Right renal cortex interstitium (tissue), 3 donors: ENCODE measurements at places on chromosomes 5 and 9. TPM values are rescaled to one million over a fixed set of nuclear protein-coding genes. Genes with fewer than 3 reads are reported as not detected.

- no peak for DNase-seq
Measured at GRCh38 chr9:38401994-38402393, 9.5 kb downstream of the ALDH1B1 start.

GRCh38 chr5:79845448-79846197 is 145.4 kb downstream of the MTX3 start:
- no peak for DNase-seq

DNA sequence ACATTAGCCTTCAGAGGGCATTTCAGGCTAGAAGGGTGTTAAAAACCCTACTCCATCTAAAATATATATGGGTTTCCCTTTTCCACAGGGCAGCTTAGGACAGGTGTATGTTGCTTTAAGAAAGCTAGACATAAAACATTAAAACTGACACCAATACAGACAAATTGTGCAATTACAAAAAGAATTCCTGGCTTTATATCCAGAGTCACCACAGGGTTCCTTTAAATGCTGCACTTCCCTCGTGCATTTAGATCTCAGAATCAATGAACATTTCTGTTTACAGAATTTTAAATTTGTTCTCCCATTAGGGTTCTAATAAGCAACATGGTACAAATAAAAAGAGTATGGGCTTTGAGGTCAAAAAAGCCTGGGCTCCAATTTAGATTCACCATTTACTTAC is 170.2 kb downstream of the MAPKAP1 start:
- no peak for DNase-seq

GRCh38 chr5:157597277-157597676 is 21.7 kb upstream of the ADAM19 start:
- no peak for DNase-seq

GRCh38 chr9:118575341-118576070 is 793.7 kb downstream of the BRINP1 start:
- no peak for DNase-seq

GRCh38 chr5:172776235-172776594 is 5.2 kb upstream of the DUSP1 start:
- DNase-seq, result no peak

GRCh38 chr5:162888268-162888667 is 549.1 kb upstream of the CCNG1 start:
- no peak for DNase-seq

- no peak for DNase-seq
Measured at GRCh38 chr5:132294728-132295504, 722 bp downstream of the SLC22A4 start.

DNA sequence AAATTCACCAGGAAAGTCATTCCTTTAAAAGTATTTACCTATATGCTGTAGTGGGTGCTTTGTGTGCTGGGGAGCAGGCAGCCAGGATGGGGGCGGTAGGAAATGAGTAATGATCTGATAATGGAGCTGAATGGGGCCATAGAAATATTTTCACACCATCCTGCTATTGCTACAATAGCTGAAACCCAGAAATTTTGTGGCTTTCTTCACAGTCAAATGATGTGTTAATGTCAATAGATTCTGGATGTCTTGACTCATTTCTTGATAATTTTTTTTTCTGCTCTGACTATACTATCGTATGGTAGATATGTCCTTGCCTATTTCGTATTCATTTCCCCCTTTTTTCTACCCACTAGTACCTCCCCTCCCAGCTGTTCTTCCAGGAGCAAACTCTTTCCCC is 59.5 kb downstream of the RORB start:
- no peak for DNase-seq

DNA sequence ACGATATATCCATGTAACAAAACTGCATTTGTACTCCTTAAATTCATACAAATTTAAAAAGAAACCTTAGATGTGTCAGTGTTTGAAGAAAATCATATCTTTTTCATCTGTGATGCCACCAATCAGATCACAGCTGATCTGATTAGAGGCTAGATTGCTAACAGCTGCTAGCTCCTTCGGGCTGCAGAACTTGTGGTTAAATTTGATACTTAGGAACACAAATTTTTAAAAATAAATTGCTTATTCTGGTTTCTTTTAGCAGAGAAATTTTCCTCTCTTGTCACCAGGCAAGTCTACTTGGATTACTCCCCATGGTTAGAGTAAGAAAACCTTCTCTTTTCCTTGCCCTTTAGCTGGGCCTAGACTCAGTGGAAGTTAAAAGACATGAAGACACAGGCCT is 94.6 kb upstream of the RANBP6 start:
- DNase-seq, result no peak

GRCh38 chr5:54378707-54379106 is 68.3 kb upstream of the ARL15 start:
- DNase-seq, result no peak

GRCh38 chr5:1899201-1899600 is 16.5 kb upstream of the IRX4 start:
- no peak for DNase-seq

- DNase-seq, result no peak
Measured at GRCh38 chr5:109833946-109834345, 144.2 kb downstream of the MAN2A1 start.

- DNase-seq, result no peak
Measured at GRCh38 chr5:80931411-80931810, 28.8 kb upstream of the RASGRF2 start.

DNA sequence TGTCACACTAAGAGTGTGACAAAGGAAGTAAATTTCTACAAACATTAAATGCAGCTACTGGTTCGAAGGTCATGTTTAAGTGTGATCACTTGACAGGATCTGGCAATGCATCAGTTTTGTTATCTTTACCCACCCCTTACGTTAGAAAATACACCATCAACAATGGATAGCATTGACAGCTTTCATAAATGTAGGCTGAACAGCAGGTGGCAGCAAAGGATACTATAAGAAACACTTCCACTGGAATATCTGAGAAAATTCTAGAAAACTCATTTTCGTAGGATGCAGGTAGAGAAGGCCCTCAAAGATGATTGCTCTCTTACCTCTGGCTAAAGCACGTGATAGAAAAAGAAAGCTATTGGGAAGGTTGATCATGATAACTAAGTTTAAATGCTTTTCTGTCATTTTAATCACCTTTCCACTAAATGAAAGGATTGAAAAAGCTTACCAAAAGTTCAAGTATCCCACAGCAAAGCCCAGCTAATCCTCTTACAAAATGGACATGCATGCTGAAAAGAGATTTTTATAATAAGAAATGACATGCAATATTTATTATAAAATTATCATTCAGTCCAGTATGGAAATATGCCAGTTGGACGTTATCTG is 292.5 kb downstream of the PARP8 start:
- no peak for DNase-seq

- DNase-seq, result no peak
Measured at GRCh38 chr9:93173365-93174051, 10.4 kb upstream of the WNK2 start.

GRCh38 chr9:132488626-132489025 is 78.6 kb downstream of the CFAP77 start:
- DNase-seq, result no peak

- no peak for DNase-seq
Measured at GRCh38 chr9:33752130-33752637, 43.2 kb upstream of the PRSS3 start.

DNA sequence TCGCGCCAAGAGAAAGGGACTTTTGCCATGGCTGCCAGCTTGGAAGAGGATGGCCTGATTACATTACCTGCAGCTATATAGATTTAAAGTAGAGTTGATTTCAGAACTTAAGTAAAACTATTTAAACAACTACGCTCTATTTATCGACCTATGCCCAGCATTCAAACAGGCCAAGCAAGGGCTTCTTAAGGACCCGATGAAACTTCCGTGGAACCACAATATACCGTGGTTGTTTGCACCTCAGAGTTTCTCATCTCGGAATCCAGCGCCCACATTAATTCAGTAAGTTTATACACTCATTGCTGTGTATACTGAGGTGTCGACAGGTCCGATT is 505 bp upstream of the CDC14B start:
- DNase-seq, result no peak

GRCh38 chr5:127988146-127988760 is 95.3 kb upstream of the SLC12A2 start:
- DNase-seq, result no peak

DNA sequence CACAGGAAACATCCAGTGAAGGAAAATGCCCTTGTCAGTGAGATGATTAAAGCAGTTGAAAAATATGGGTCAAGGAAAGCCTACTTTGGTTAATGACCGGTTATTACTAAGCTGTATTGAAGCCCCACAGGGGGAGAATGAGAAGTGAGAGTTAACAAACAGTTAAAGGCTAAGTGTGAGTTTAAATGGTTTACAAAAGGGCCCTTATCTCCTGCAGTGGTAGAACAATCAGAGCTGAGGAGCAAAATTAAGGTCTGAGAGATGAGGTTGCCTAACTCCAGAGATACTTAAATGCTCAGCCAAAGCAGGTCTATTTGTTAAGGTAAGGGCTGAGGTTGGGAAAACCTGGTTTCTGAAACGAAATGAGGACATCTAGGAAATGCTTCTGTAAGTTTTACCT is 75.1 kb upstream of the FER start:
- no peak for DNase-seq

- peak; percentile 80 for DNase-seq
Measured at GRCh38 chr9:116572095-116572748, 114.9 kb upstream of the TRIM32 start.

DNA sequence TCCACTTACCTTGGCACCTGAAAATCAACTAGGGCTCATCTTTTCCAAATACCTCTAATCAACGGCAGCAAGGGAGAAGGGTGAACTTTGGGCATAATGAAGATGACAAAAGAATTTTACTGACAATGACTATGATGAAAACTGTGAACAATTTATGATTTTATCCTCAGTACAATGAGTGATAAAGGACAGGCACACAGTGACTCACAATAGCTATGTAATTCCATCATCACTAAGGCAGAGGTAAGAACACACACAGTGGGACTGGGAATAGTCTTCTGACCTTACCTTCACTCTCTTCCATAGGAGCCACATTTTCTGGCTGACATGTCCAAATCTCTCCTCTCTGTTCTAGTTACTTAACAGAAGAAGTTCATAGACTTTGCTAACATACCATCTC is 26.1 kb upstream of the KCNV2 start:
- DNase-seq, result no peak

- no peak for DNase-seq
Measured at GRCh38 chr5:9653811-9654210, 23.7 kb upstream of the TAS2R1 start.

DNA sequence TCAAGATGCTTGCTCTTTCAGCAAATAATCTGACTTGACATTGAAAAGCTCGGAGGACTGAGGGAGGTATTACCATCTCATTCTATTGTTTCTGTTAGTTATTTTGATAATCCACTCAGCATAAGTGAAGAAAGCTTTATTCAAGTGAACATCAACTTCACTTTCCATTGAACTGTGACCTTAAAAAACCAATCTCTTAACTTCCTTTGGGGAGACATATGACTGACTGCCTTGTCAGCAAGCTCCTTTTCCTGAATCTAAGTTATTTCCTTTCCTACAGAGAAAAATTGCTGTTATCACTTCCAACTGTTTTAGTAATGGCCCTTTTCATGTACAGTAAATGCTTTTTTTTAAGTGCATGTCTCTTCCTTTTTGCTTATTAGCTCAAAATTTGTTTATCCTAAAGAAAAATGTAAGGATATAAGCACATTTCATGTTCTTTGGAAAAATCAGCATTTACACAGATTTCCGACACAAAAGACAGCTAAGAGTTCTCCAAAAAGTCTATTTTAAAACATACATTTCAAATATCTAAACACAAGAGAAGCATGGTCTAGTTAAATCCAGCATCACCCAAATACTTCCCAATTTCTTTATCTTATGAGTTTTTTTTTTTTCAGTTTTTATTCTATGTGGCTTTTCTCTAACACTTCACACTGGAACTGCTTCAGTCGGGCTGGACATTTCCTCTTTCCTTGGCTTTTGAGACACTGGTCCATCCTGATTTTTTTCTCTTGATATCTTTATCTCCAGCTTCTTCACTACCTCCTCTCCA is 117.9 kb upstream of the DAB2 start:
- no peak for DNase-seq

GRCh38 chr9:134333874-134334581 is 7.8 kb downstream of the RXRA start:
- no peak for DNase-seq

DNA sequence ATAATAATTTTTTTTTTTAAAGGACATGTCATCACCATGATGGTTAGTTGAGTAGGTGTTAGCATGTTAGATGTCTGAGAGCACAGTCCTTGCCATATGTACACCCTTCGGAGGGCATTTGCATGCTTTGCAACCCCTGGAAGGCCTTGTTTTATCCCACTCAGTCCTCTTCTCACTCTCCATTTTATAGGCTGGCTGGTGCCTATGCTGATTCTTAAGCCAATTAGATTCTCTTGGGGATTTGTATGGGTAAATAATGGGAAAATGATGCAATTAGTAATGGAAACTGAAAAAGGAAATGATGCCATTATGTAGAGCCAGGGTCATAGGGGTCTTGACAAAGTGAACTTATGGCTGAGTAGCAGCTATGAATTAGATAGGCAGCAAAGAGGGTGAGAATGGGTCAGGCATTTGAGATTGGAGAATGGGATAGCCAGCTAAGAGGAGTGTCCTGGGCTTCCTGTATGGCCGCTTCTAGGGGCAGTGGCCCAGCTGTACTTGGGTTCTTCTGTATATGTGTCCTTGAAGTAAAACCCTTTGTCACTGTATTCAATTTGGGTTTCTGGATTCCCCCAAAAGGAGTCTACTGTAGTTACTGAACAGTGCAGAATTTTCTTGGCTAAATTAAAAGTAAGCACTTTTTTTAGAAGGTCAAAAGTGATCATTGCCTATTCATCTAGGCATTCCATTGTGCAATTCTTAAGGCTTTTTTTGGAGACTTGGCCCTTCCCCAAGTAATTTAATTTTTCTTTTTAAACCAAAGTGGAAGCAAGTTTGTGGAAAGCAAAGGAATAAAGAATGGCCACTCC is 31.6 kb downstream of the LRRTM2 start:
- no peak for DNase-seq

GRCh38 chr5:33531824-33532223 is 91.1 kb downstream of the TARS1 start:
- DNase-seq, result no peak

- DNase-seq, result no peak
Measured at GRCh38 chr9:84583866-84584265, 85.7 kb upstream of the NTRK2 start.

- peak; percentile 56 for DNase-seq
Measured at GRCh38 chr9:73132034-73132776, 19.5 kb upstream of the ANXA1 start.

GRCh38 chr9:82031538-82032280 is 43.1 kb downstream of the SPATA31D1 start:
- no peak for DNase-seq

GRCh38 chr5:53167836-53168235 is 58.3 kb upstream of the MOCS2 start:
- no peak for DNase-seq

GRCh38 chr5:2465383-2465782 is 286.1 kb downstream of the IRX2 start:
- DNase-seq, result no peak

The OR1J2 gene
- not detected for polyA plus RNA-seq

The ERGIC1 gene
- polyA plus RNA-seq, result 124 TPM

The GFRA3 gene
- polyA plus RNA-seq, result 3.8 TPM

The FRMD3 gene
- polyA plus RNA-seq, result 27.0 TPM

The DDX4 gene
- not detected for polyA plus RNA-seq

The INSL4 gene
- polyA plus RNA-seq, result not detected

The PTGDS gene
- polyA plus RNA-seq, result 25.4 TPM

The LECT2 gene
- 0.79 TPM for polyA plus RNA-seq

The SPINK4 gene
- polyA plus RNA-seq, result not detected

The PLAC8L1 gene
- 0.82 TPM for polyA plus RNA-seq

The RIGI gene
- 14.0 TPM for polyA plus RNA-seq

The ANGPTL2 gene
- polyA plus RNA-seq, result 10.8 TPM

The FNBP1 gene
- 45.0 TPM for polyA plus RNA-seq

The CDHR2 gene
- polyA plus RNA-seq, result 18.9 TPM
